ENCODE measurements at places on chromosomes 3 and 15. TPM values are rescaled to one million over a fixed set of nuclear protein-coding genes. Genes with fewer than 3 reads are reported as not detected.
A peak's percentile ranks its signal among the peaks of the same experiment; 100 is the strongest.

PTX3 gene
- polyA plus RNA-seq, result 7.4 TPM

XRN1 gene
- polyA plus RNA-seq, result 23.6 TPM

- no peak for DNase-seq
Observed at GRCh38 chr3:27509376-27509775, 25.2 kb upstream of the SLC4A7 start.

DNA sequence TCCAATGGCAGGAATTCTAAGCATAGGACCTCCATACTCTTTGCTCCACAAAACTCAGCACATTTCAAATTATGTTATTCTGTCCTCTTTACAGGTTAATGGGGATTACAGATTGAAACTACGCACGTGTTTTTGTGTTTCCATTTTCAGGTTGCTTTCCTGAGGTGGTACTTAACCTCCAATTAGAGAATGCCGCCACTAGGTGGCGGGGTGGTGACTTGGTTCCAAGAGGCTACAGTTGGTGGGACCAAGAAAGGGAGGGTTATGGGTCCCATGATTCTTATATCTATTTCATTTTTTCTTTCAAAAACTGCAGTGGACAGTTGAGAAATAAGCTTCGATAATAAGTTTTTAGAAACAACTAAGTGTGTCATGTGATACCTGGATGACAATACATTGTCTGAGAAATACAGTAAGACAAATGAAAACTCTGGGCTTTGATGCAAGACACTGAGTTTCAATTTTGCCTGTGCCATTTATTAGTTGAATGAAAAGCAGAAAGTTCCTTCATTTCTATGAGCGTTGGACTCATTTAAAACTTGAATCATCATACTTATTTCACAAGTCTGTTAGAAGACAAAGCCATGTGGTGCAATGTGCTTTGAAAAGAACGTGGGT, 539.0 kb downstream of the FGF12 start:
- peak; percentile 24 for DNase-seq

SAMMSON gene
- polyA plus RNA-seq, result not detected

DLL4 gene
- 9.4 TPM for polyA plus RNA-seq

GRCh38 chr3:169026543-169027182, 636.8 kb downstream of the MECOM start:
- DNase-seq, result no peak

DNA sequence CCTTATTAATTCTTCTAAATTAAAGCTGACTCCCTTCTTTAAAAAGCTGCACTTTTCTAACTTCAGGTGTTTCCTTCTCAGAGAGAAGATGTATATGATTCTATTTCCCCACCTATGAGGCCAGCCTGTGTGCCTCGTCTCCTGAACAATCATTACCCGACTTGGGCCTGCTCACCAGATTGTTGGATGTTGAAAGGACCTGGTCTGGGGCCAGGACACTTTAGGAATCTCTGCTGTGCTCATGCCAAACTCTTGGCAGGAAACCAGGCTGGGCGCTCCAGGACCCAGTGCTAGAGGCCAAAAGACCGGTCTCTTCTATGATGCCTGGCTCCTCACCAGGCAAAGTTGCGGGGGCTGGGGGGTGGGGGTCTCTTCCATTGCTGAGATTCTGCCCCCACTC, 16.9 kb upstream of the LRRC31 start:
- peak; percentile 12 for DNase-seq

EHHADH gene
- polyA plus RNA-seq, result not detected

DNA sequence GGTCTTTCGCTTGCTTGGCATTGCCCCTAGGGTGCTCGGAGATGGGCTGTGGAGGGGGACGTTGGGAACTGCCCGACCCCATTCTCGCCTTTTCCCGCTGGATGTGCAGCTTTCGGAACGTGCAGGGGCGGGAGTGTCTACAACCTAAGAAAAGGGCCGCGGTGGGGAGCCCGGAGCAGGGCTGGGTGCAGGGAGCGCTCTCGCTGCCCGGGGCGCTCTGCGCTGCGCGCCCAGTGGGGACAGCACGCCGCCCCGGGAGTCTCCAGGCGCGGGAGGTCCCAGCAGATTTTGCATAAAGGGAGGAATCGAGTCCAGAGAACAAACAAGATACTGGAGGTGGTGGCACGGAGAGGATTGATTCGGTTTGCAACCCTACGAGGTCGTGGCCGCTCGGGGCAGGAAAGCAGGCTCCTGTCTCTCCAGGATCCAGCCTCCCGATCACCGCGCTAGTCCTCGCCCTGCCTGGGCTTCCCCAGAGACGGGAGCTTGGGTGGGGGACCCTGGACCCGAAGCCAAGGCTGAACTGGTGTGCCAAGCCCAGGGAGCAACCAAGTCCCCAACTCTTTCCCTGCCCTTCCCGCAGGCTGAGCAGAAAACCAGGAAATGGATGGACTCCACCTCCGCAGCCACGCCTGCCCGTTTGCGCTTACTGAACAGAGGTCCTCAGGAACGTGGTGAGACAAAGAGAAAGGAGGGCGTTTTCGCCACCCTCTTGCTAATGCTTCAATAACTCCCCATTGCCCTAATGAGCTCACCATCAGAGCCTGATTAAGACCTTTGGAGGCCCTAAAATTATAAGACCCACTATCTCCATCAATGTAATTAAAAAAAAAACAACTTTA, 59.7 kb downstream of the NOX5 start:
- peak; percentile 73 for DNase-seq

SLC41A3 gene
- polyA plus RNA-seq, result 38.2 TPM

GRCh38 chr3:100096866-100097265, 17.4 kb downstream of the FILIP1L start:
- no peak for DNase-seq

LTF gene
- 1.9 TPM for polyA plus RNA-seq

GRCh38 chr3:32282578-32283154, 44.2 kb downstream of the CMTM8 start:
- no peak for DNase-seq

RPL35A gene
- polyA plus RNA-seq, result 1,926 TPM

All from muscle of arm (tissue), 14 donors.